ENCODE measurements at places on chromosomes 6 and 20. TPM values are rescaled to one million over a fixed set of nuclear protein-coding genes. Genes with fewer than 3 reads are reported as not detected.

DNA sequence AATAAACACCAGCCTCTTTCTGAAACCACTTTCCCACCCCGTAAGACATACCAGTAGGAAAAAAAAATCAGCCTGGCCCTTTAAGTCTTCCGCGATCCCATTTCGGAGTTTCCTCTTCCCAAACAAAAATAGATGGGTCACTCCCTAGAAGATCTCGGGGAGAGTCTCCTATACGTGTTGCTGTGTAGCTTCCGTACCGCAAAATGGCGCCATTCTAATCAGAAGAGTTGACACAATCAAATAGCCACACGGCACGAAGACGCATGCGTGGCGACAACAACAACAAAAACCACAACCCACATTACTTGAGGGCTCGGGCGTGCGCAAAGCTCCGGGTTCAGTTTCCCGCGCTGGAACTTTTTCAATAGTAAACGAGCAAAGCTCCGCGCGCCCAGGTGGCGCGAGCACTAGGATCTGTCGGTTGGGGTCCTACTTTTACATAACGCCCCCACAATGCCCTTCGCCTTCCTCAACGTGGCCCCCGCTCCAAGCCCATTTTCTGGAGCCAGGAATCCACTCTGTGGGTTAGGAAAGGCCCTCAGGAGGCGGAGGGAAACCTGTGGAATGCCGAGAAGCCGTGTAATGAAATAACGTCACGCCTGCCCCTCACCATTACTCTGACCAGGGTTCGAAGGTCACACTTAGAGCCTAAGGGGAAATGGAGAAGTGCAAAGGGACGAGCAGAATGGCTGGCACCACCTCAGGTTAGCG, at the start of gene GPANK1:
GPANK1 (minus strand) TSS at position 208 of the 711 bp plus-strand sequence. CDS start 519 bp downstream, outside the sequence.
- no peaks in the 10 kb centered on the region for H3K27me3 ChIP-seq
- peak; percentile 64 for DNase-seq
- H3K4me1 ChIP-seq, result peaks cover 34% of the 10 kb centered on the region
- peak within 1 kb of the TSS; percentile 91 for H3K4me3 ChIP-seq
- peaks cover 54% of the 10 kb centered on the region for H3K36me3 ChIP-seq

DNA sequence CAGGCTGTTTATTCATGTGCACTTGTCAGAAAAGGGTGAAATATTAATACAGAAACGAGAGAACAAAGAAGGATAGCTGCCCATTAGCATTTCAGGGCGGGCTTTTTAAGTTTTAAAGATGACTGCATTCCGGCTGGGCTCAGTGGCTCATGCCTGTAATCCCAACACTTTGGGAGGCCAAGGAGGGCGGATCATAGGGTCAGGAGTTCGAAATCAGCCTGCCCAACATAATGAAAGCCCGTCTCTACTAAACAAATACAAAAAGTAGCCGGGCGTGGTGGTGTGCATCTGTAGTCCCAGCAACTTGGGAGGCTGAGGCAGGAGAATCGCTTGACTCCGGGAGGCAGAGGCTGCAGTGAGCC, 130.5 kb downstream of the HFE start:
- H3K27me3 ChIP-seq, result no peaks in the 10 kb centered on the region
- H3K27ac ChIP-seq, result no peak overlapping the region
- no peak for DNase-seq
- peaks cover 41% of the 10 kb centered on the region for H3K4me1 ChIP-seq
- H3K36me3 ChIP-seq, result no peaks in the 10 kb centered on the region

GRCh38 chr6:16803294-16804200, 42.3 kb upstream of the ATXN1 start:
- H3K36me3 ChIP-seq, result no peaks in the 10 kb centered on the region
- peak; percentile 73 for DNase-seq
- H3K4me3 ChIP-seq, result peak overlapping the region; percentile 67
- H3K27ac ChIP-seq, result peak overlapping the region; percentile 62

GRCh38 chr6:27296106-27296783, 15.8 kb downstream of the POM121L2 start:
- H3K36me3 ChIP-seq, result no peaks in the 10 kb centered on the region
- H3K27me3 ChIP-seq, result peaks cover 21% of the 10 kb centered on the region
- peaks cover 37% of the 10 kb centered on the region for H3K4me1 ChIP-seq

- no peaks in the 10 kb centered on the region for H3K27me3 ChIP-seq
- H3K4me3 ChIP-seq, result no peak overlapping the region
- no peak for DNase-seq
- H3K27ac ChIP-seq, result no peak overlapping the region
Observed at GRCh38 chr6:134778431-134778830, 171.5 kb downstream of the ALDH8A1 start.

- H3K27ac ChIP-seq, result no peak overlapping the region
- peaks cover 11% of the 10 kb centered on the region for H3K36me3 ChIP-seq
Observed at GRCh38 chr20:61614706-61615100, 362.6 kb downstream of the CDH4 start.

- peaks cover 33% of the 10 kb centered on the region for H3K27me3 ChIP-seq
- H3K36me3 ChIP-seq, result peaks cover 6% of the 10 kb centered on the region
- H3K27ac ChIP-seq, result no peak overlapping the region
Observed at GRCh38 chr6:32794510-32794909, 22.3 kb downstream of the HLA-DOB start.

DNA sequence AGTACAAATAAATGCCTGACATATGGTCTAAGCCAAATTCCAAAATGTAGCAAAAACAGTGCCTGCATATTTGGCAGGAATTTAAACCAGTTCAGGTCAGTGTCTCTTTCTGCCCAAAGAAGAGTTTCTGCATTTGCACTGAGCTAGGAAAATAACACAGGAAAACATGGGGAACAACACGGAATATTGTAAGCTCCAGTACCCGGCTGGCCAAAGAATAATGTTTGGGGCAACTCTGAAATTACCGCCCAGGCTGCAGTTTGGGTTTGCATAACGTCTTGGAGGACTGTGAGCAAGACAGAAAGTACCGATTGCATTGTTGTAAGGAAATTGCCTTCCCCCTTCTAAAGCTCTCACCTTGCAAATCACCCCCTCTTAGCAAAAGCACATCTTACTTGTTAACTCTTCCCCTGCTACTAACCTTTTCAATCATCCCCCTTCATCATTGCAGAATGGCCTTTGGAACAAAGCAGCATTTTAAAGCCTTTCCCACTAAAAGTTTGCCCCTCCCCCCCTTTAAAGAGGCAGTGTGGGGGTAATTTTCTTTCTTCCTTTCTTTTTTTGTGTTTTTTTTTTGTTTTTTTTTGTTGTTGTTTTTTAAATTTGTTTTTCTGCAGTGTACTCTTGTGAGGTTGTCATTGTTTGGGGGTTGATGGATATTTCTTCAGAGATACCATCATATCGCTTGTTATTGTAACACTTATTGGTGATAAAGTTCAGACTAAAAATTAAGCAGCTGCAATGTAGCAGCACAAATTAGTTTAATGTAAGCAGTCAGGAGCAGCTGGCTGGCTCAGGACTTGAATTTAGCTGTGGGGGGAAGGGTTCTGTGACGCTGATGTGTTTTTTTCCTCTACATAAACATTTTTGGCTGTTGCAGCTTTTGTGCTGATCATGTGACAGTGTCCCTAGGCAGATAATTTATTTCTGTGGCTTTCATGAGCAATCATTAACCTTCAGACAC, 100.0 kb upstream of the CITED2 start:
- no peaks in the 10 kb centered on the region for H3K27me3 ChIP-seq
- no peaks in the 10 kb centered on the region for H3K36me3 ChIP-seq
- H3K4me1 ChIP-seq, result peaks cover 66% of the 10 kb centered on the region

DNA sequence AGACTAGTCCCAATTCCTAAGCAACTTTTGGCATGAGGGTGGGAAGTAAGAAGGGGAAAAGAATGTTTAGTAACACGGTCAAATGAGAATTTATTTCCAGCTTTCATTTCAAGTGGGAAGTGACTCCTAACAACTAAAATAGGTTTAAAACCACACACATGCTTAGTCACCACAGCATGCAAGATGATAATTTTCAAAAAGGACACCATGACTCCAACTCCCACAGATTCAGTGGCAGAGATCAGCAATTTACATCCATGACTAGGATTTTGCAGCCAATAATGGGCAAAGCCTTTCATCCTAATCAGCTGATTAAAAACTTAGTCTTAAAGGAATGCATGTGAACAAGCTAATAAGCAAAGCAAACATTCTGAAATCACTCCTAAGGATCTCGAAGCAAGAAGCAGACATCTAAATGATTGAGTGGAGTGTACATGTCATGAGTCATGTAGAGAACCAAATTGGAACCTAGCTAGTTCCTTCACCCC, 48.1 kb upstream of the GCLC start:
- H3K4me1 ChIP-seq, result peaks cover 14% of the 10 kb centered on the region
- no peak for DNase-seq
- no peaks in the 10 kb centered on the region for H3K27me3 ChIP-seq
- no peak overlapping the region for H3K4me3 ChIP-seq
- H3K36me3 ChIP-seq, result 0 out of 2 replicates have a peak, but pooled peaks cover 3% of the 10 kb centered on the region

DNA sequence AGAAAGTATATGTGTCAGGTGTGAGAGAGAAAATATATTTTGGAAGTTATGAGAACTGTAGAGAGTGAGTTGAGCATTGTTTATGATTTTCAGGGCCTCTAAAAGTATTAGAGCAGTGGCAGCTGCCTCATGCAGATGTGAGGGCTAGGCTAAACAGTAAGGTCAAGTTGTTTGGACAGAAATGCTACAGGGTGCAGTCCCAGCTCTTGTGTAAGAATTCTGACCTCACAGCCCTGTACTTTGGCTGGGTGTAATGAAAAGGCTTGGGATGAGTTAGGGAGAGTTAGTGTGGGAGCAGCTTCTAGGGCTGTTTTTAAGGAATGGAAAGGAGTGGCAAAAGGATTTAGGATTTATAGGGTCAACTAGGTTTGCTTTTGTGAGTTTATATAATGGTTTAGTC, 764.8 kb upstream of the ADGRB3 start:
- H3K4me3 ChIP-seq, result no peak overlapping the region
- DNase-seq, result no peak
- no peaks in the 10 kb centered on the region for H3K4me1 ChIP-seq
- no peaks in the 10 kb centered on the region for H3K27me3 ChIP-seq
- peaks cover 21% of the 10 kb centered on the region for H3K36me3 ChIP-seq
- no peak overlapping the region for H3K27ac ChIP-seq

GRCh38 chr6:28865401-28866204, 58.2 kb downstream of the TRIM27 start:
- peak overlapping the region; percentile 88 for H3K4me3 ChIP-seq
- peaks cover 22% of the 10 kb centered on the region for H3K4me1 ChIP-seq
- peak; percentile 69 for DNase-seq
- peaks cover 30% of the 10 kb centered on the region for H3K27me3 ChIP-seq
- peaks cover 8% of the 10 kb centered on the region for H3K36me3 ChIP-seq

DNA sequence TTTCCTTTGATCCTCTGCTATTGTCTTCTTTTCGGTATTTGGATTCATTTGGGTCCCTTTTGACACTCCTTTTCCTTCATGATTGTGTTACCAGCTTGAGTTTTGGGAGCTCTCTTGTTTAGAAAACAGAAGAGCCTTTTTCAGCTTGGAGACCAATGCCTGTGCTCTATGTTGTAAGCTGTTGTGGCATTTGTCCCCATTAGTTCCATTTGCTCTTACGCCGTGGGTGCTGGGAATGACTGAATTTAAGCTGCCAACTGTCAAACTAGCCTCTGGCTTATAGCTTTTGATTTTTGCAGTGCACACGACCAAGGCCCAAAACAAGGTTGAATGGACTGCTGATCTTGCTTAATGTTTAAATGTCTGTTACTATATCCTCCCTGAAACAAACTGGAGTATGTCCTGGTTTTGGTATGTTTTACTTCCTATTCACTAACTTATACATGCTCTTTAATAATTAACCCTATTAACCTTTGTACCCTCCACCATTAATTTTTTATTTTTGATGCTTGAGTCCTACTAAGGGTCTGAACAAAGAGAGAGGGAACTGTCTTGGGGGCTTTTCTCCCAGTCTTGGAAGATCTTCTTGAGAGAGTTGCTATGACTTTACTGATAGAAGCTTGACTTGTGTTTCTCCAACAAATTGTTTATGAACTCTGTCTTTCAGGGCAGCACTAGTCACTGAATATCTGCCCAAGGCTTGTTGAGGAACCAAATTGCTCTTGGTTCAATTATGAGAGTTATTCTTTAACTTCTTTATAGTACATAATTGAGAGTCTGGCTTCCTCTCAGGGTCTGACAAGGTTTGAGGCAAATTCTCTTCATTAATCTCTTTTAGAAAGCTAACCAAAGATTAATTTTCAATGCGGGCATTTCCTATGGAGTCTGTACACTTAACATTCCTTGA, 100.3 kb upstream of the SIRPG start:
- no peak for DNase-seq
- peaks cover 8% of the 10 kb centered on the region for H3K4me1 ChIP-seq
- H3K36me3 ChIP-seq, result no peaks in the 10 kb centered on the region
- H3K4me3 ChIP-seq, result no peak overlapping the region
- no peak overlapping the region for H3K27ac ChIP-seq

GRCh38 chr6:153489479-153489878, 358.4 kb upstream of the RGS17 start:
- no peaks in the 10 kb centered on the region for H3K27me3 ChIP-seq
- no peak for DNase-seq
- no peaks in the 10 kb centered on the region for H3K4me1 ChIP-seq
- H3K4me3 ChIP-seq, result no peak overlapping the region
- peaks cover 8% of the 10 kb centered on the region for H3K36me3 ChIP-seq

- no peak overlapping the region for H3K4me3 ChIP-seq
- peaks cover 5% of the 10 kb centered on the region for H3K4me1 ChIP-seq
- H3K27me3 ChIP-seq, result no peaks in the 10 kb centered on the region
- H3K27ac ChIP-seq, result no peak overlapping the region
- no peaks in the 10 kb centered on the region for H3K36me3 ChIP-seq
Observed at GRCh38 chr20:22762576-22763256, 178.3 kb upstream of the FOXA2 start.

DNA sequence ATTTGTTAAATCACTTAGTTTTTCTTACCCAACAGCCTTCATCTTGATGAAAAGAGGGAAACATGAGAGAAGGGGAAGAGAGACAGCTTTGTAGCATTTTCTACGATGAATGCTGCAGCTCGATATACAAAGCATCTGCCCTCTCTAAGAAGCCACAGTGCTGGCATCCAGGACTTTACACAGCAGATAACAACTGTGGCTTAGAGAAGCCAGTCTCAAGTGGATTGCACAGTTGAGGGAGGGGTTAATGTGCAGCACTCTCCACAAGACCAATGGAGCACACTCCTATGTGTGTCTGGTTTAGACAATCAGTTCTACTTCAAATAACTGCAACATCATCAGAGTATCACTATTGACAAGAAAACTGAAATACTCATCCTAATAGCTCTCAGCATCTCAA, 5.8 kb downstream of the C6orf120 start:
- DNase-seq, result no peak
- H3K36me3 ChIP-seq, result peaks cover 23% of the 10 kb centered on the region
- no peak overlapping the region for H3K4me3 ChIP-seq
- peaks cover 17% of the 10 kb centered on the region for H3K4me1 ChIP-seq
- no peak overlapping the region for H3K27ac ChIP-seq
- H3K27me3 ChIP-seq, result no peaks in the 10 kb centered on the region

Gene PRELID3B
- total RNA-seq, result 48.7 TPM

Gene SLC22A3
- 2.2 TPM for total RNA-seq

Gene TP53TG5
- total RNA-seq, result 0.85 TPM

Gene SLC35D3
- total RNA-seq, result 0.37 TPM

Data from WTC11 (cell line).